Adrenal gland (tissue), 19 donors: ENCODE measurements at places on chromosomes 2 and 18. TPM values are rescaled to one million over a fixed set of nuclear protein-coding genes. Genes with fewer than 3 reads are reported as not detected.
A peak's percentile ranks its signal among the peaks of the same experiment; 100 is the strongest.

GRCh38 chr2:226524381-226524843 is 275.2 kb downstream of the IRS1 start:
- peak; percentile 14 for DNase-seq

KATNAL2 gene
- 0.48 TPM for total RNA-seq

GRCh38 chr18:56748698-56749268 is 97.6 kb downstream of the WDR7 start:
- no peak for DNase-seq

DNA sequence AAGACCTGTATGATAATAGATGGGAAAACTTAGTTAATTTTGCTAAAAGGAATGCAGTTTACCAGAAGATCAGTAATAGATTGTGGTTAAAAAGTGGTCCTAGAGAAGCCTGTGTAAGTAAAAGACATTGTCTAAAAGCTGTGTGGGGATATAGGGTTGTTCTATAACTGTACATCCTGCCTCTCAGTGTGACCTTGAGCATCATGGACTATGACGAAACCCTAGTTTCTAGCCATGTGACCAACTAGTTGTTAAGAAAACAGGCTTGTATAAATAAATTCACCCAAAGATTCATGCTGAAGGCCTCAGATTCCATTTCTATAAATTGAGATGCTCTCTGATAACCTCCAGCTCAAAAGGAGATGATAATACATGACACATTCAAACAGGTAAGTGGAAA is 160.7 kb downstream of the IKZF2 start:
- no peak for DNase-seq

DNA sequence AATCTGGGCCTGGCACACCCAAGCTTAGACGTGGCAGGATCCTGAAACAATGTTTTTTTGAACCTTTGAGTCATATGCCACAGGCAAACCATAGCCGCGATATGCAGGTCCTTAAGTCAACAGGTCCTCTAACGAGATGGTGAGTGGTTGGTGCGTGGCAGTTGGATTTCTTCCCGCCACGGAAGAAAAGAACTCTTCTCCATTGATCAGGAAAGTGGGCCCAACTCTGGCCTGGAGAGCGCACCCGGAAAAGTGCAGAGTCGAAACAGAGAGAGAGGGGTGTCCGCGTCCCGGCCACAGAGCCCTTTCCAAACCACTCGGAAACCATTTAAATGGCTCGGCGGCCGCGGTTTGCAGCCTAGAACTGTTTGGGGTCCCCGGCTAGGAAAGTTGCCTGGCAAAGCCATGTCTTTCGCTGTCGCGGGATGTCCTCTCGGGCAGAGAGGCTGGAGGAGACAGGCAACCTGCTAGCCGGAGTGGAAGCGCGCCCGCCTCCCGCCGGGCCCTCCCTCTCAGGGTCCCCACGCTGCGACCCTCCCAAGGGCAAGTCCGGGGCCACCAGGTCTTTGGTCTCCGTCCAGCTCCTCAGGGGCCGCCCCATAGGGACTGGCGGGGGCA is 777 bp downstream of the GALNT3 start:
- no peak for DNase-seq

RSAD2 gene
- 4.3 TPM for total RNA-seq

GRCh38 chr2:159150280-159150746 is 136.2 kb downstream of the WDSUB1 start:
- DNase-seq = peak; percentile 28

- no peak for DNase-seq
Measured at GRCh38 chr18:63708650-63709049, 5.9 kb downstream of the SERPINB11 start.

- no peak for DNase-seq
Measured at GRCh38 chr2:73850009-73850408, 21.2 kb downstream of the STAMBP start.

GRCh38 chr2:36616947-36617346 is 19.0 kb upstream of the FEZ2 start:
- DNase-seq = no peak

GRCh38 chr2:11713815-11714214 is 32.6 kb upstream of the LPIN1 start:
- no peak for DNase-seq

DNA sequence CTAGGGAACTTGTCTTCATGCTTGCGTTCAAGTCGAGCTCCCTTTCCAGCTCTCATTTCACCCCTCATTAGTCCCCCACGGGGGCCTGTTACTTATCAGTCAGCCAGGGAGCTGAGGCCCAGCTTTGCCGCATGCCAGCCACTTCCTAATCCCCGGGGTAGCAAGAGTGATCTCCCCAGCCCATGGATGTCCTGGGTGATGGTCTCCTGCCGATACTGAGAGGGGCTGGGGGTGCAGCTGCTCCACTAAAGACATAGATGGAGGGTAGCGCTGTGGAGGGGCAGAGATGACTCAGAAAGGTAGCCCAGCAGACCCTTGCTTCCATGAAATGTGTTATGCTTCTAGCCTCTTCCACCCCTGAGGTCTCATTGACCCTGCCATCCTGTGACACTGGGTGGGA is 314.0 kb upstream of the EPAS1 start:
- no peak for DNase-seq

DNA sequence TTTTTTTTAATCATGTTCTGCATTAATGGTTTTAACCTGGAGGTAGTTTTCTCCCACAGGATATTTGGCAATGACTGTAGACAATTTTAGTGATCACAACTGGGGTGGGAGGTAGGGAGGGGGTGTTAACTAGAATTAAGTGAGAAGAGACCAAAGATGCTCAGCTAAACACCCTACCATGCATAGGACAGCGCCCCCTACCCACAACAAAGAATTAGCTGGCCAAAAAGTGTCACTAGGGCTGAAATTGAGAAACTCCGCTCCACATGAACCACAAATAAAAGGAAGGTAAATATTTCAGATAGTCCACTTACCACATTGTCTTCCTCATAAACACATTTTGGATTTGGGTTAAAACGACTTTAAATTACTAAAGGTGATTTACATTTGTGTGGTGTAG is 942.6 kb downstream of the SUCLG1 start:
- no peak for DNase-seq

DNA sequence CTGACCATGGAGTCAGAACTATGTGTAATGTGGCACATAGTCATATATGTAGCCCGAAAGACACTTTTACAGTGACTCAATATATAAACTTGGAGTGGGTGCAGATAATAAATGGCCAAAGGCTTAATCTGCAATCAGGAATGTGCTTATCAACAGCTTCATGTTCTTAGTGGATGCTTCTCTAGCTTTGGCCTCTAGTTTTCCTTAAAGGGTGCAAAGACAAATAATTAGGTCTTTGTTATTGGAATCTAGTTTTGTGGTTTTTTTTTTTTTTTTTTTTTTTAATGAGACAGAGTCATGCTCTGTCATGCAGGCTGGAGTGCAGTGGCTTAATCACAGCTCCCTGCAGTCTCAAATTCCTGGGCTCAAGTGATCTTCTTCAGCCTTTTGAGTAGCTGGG is 625.6 kb downstream of the EPHA4 start:
- DNase-seq = no peak

CRYGD gene
- not detected for total RNA-seq

GMCL1 gene
- 7.7 TPM for total RNA-seq

CHRNG gene
- not detected for total RNA-seq

- DNase-seq = no peak
Measured at GRCh38 chr2:40955042-40955441, 503.2 kb upstream of the SLC8A1 start.

CNRIP1 gene
- total RNA-seq = 6.1 TPM

MFSD2B gene
- 0.30 TPM for total RNA-seq

GRCh38 chr2:230472621-230473018 is 56.6 kb downstream of the SP100 start:
- no peak for DNase-seq

GRCh38 chr18:79857082-79857671 is 59.4 kb downstream of the KCNG2 start:
- peak; percentile 26 for DNase-seq

- no peak for DNase-seq
Measured at GRCh38 chr18:72601481-72601880, 57.3 kb upstream of the CBLN2 start.
